Choroid plexus epithelial cell (primary cell): ENCODE measurements at places on chromosomes 12 and 14.

GRCh38 chr12:111353026-111353425 lies 15.9 kb downstream of the PHETA1 start:
- no peak for DNase-seq

- no peak for DNase-seq
These were observed 7.6 kb upstream of the FLVCR2 start for GRCh38 chr14:75570797-75571196.

- peak; percentile 65 for DNase-seq
These were observed 112.1 kb upstream of the NPAS3 start for GRCh38 chr14:32826404-32827082.

DNA sequence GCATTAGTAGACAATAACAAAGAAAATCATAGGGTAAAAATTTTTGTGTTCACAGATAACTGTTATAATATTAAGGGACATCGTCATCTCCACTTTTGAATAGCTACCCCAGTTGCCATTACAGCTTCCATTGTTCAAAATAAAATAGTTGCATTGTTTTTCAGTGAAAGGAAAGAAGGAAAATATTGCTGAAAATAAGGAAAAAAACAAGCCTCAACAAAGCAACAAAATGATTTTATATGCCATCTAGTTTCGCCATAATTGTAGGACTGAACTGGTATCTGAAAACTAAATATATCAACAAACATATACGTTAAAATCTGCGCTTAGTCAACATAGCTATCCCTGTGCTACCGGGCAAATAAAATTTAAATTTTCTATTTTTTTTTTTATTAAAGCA lies 3.3 kb downstream of the CDK17 start:
- DNase-seq = no peak

DNA sequence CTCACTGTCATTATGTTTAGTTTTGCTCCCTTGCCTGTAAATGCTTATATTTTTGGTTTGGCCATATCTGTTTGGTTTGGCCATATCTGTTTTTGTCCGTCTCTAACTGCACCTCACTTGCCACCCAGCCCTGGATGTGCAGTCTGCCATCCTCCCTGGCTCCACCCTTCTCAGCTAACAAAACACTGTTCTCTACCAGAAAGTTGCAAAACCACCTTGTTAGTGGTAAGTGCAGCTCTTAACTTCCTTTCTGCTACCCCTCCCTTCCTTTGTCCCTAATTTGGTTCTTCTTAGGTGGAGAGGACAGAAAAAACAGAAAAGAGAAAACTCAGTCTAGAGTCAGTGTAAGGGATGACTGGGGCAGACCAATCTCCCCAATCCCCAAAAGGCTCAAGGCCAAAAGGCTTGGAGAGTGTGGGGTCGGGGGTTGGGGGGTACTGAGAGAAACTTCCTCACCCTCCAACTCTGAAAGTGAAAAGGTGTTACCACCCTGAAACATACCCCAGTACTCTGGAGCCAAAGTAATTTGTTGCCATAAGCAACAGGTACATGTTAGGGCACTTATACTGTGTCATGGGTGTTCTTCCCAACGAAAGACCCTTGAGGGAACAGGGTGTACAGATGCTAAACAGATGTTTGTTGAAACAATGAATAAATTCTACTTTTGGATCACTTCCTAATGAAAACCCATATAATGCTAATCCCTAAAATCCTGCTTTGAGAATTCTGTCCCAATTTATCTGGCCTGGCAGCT lies 5.0 kb downstream of the BIN2 start:
- no peak for DNase-seq

DNA sequence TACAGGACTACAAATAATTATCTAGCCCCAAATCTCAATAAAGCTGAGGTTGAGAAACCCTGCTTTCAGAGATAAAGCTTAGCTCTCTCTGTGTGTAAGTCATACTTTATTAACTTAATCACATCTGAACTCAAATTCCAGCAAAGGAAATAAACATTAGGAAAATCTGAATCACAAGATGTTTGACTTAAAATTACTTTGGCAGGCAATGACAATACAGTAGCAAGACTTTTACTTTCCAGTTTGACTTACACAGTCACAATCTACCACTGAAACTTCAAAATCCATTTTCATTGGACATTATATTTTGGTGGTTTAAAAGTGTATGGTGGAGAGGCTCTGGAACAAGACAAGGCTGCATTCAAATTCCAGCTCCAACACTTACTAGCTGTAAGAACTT lies 11.4 kb downstream of the TMEM116 start:
- peak; percentile 14 for DNase-seq

GRCh38 chr12:95202691-95203486 lies 14.4 kb downstream of the FGD6 start:
- DNase-seq = peak; percentile 54

DNA sequence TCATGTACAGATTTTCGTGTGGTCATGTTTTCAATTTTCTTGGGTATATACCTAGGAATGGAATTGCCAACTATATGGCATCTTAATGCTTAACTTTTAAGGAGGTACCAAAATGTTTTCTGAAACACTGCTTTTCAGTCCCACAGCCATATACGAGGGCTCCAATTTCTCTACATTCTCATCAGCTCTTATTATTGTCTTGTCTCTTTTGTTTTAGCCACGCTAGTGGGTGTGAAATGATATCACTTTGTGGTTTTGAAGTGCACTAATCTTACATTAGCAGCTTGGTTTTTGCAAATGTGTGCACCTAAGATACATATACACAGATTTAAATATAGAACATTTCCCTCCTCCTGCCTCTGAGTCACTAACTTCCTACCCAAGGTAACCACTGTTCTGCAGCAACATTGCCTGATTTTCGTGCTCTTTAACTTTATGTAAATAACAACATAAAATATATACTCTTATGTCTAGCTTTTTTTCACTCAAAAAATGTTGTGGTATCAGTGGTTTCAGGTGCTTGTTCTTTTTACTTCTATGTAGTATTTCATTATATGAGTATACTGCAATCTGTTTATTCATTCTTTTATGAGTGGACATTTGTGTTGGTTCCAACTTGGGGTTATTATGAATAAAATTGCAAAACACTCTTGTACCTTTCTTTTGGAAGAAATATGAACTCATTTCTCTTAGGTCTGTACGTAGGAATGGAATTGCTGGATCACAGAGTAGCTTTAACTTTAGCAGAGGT lies 73.1 kb downstream of the ZFP36L1 start:
- DNase-seq = no peak

GRCh38 chr12:123035841-123036240 lies 55.4 kb downstream of the ARL6IP4 start:
- DNase-seq = no peak

DNA sequence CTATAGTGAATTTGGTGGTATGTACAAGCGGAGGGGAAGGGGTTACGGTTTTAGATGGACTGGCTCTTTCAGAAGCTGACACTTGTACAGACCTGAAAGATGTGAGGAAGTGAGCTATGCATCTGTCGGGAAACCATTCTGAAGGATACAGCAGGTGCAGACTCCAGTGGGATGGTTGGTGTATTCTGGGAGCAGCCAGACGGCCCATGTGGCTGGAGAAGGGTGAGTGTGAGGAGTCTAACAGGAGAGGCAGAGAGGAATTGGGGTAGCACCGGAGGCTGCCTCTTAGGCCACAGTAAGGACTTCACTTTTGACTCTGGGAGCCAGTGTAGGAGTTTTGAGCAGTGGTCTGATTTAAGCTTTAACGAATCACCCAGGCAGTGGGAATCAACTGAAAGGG lies 90.7 kb downstream of the APAF1 start:
- no peak for DNase-seq

DNA sequence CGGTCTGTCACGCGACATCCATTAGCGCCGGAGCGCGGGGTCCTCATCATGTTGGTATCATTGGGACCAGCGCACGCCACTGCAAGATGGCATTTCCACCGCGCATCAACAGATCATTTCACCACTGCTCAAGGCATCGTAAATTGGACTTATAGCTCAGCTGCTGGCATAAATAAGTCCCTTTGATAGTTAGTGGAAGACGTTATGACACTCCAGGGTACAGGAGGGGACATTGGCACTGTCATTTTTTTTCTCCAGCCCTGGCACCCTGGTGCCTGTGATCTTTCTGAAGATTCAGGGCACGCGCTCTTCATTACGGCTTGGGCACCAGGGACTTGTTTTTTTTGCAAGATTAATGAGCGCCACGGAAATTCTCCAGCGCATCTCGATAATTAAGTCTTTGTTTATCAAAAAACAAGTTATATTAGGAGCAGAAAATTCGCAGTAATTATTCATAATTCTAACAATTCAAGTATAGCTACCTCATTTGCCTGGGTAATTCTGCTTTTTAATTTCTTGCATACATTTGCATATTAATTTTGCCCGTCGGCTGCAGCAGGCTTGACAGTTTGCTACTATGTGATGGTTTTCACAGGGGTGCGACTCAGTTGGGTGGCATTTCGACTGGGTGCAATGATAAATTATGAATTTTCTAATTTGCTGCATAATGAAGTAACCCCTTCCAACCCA lies 167.7 kb downstream of the VRK1 start:
- no peak for DNase-seq

- DNase-seq = no peak
These were observed 10.4 kb downstream of the ACTN1 start for GRCh38 chr14:68968721-68969120.

DNA sequence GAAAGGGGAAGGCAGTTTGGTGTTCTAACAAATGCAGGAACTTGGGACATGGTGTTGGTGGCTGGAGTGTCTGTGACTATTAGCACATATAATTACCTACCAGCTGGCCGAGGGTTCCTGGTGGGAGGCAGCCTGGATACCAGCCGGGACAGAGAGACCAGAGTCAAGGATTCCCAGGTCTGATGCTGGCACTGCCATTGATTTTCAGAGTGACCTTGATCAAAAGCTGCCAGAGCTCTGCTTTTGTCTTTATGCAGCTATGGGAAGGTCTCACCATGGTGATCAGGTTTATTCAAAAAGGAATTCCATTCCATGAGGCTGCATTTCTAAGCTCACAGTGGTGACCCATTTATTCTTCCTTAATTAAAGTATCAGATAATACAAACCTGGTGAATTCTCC lies 101.0 kb upstream of the PWP1 start:
- DNase-seq = no peak

GRCh38 chr12:80178846-80179245 lies 79.5 kb downstream of the OTOGL start:
- DNase-seq = no peak

DNA sequence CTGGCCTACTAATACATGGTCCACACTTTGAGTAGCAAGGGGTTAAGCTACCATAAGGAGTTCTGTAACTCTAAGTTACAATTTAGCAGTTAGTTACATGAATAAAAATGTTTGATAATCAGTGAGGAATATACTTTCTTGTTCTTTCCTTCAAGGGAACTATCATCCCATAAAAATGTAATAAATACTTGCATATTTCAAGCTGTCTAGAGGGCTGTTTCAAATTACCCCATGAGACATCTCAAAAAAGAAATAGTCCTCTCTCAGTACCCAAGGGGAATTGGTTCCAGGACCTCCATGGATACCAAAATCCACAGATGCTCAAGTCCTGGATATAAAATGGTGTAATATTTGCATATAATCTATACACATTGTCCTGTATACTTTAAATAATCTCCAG lies 48.7 kb upstream of the GNG2 start:
- no peak for DNase-seq

DNA sequence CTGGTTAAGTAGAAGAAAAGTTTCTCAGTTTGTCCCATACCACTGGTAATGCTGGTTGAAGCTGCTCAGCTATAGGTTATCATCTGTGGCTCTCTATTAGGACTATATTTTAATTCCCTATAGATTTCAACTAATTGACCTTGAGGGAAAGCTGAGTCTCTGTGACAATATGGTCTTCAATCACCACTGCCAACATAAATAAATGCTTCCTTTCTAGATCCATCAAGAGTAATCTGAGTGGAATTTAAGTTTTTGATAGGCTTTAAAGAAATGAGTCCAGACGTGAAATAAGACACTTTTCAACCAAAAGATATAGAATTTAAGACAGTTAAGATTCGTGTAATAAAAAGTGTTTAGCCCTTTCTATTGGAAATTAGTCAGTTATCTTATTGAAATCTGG lies 63.5 kb upstream of the MYF6 start:
- DNase-seq = no peak

GRCh38 chr12:102955926-102956737 lies 1.3 kb upstream of the ASCL1 start:
- DNase-seq = no peak

- peak; percentile 10 for DNase-seq
These were observed 52.0 kb downstream of the NOC4L start for GRCh38 chr12:132196038-132196872.

DNA sequence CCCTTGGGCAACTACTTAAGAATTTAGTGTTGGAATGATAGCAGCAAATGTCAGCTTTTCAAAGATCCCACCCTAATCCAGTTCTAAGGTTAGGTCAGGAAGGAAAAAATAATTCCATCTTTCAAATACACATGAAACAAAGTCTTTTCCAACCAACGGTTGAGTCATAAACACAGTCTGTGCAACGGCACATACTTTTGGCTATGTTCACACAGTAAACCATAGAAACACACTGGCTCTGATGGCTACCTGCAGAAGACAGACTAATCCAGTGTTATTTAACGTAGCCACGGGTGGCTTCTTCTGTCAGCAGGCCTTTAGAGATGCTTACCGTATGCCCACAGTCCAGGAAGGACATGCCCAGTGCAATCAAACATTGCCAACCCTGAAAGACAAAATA lies 35.7 kb downstream of the HIGD1C start:
- DNase-seq = no peak

- no peak for DNase-seq
These were observed 68.6 kb downstream of the PPM1A start for GRCh38 chr14:60317609-60318008.

DNA sequence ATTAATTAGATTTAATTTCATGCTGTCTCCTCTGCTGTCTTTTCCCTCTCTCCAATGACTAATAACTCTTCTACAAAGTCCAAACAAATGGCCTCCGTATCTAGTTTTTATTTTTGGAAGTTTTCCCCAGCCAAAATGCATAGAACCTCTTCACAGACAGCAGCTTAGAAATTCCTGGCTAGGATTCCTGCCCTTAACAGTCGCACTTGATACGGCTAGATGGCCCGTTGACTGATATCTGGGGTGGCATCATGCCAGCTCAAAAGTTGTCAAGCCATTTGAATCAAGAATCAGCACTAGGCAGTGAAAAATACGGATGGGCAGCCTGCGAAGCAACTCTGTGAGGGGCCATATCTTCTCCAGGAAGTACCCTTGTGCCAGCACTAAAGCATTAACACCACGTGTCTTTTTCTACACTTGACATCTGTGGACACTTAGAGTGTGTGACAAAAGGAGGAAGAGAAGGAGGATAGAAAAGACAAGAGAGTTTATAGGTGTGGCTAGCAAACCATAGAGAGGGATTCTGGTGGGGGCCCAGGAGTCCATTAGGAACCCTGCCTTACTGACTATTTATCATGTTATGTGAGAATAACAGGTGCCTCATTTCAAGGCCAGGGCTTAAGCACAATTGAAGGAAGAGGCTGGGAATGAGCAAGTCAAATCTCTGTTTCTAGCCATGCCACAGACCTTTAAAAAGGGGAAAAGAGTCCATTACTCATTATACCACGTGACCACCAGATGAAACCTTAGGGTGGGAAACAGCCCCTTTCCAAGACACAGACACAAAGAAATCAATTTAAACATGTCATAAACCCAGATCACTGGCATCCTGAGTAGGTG lies 39.2 kb upstream of the KRR1 start:
- no peak for DNase-seq
